ENCODE measurements at places on chromosomes 7 and 10. TPM values are rescaled to one million over a fixed set of nuclear protein-coding genes. Genes with fewer than 3 reads are reported as not detected.

PIK3AP1 gene
- 12.4 TPM for total RNA-seq

GRM3 gene
- total RNA-seq: not detected

ADARB2 gene
- total RNA-seq: 0.19 TPM

METTL27 gene
- total RNA-seq: 4.0 TPM

CALML5 gene
- total RNA-seq: not detected

DNA sequence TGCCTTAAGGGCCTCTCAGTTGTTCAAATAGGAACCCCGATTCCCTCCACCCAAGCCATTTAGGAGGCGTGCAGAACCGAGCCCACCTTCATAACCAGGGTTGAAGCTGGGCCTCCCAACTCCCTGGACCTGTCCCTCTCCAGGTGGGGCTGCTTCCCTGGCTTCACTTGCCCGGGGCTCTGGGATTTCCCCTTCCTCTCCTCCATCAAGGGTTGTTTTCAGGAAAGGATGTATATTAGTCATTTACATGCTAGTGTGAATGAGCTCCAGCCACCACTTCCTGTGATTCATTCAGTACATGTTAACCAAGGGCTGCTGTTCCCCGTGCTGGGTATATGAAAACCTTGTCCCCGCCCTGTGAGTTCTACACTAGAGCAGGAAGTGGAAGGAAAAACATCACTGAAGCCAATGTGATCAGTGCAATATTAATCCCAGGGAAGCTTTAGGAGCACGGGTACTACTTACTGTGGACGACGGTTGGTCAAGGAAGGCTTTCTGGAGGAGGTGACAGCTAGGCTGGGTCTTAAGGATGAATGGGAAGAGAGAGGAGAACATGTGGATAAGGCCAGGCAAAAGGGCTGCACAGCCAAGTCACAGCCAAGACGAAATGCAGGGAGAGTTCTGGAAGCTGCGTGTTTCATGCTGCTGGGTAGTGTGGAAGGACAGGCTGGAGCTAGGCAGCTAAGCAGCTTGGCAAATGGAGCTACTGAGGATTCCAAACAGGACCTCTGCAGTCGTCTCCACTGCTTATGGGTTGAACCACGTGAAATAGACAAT is 150.1 kb upstream of the SHH start:
- DNase-seq: peak; percentile 39

- DNase-seq: no peak
Observed at GRCh38 chr7:40656349-40656748, 521.5 kb downstream of the SUGCT start.

DNA sequence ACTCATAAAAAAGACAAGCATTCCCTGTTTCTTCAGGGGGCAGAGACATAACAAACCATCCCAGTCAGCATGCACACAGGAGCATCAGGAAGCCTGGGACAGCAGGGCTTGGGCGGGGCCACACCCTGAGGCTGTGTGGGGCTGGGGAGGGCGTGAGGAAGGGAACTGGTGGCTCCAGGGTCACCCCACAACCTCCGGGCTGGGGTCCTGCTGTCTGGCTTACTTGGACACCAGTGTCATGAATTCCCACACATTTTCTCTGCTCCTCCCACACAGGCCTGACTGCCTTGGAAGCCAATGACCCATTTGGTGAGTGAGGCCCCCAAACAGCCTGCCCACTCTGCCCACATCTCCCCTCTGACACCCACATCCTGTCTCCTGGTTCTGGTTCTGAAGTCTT is 2.8 kb downstream of the FXYD4 start:
- DNase-seq: no peak

- no peak for DNase-seq
Observed at GRCh38 chr7:31825576-31825975, 138.6 kb downstream of the PPP1R17 start.

Data from colonic mucosa (tissue), 4 donors.